Stimulated activated effector memory CD8-positive, alpha-beta T cell treated with anti-CD3 and anti-CD28 coated beads, Interleukin-12 subunit alpha, Interleukin-12 subunit beta, amount 100 ng/mL, for 72 hours (primary cell): ENCODE measurements at places on chromosomes 11 and 22.
A peak's percentile ranks its signal among the peaks of the same experiment; 100 is the strongest.

DNA sequence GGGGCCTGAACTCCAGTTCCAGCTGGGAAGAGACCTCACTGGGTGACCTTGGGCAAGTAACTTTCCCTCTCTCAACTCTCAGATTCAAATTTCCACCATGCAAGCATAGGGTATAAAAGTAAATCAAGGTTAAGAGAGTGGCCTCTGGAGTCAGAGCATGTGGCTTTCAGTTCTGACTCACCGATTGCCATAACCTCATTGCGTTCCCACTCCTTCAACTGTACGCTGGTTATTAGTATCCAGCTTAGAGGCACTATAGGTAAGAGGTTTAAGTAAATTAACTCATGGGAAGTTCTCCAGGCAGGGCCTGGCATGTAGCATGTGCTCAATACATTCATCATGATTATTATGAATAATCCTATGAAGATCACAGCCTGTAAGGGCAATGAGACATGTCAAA is 88.3 kb downstream of the FBXO7 start:
- DNase-seq, result no peak

DNA sequence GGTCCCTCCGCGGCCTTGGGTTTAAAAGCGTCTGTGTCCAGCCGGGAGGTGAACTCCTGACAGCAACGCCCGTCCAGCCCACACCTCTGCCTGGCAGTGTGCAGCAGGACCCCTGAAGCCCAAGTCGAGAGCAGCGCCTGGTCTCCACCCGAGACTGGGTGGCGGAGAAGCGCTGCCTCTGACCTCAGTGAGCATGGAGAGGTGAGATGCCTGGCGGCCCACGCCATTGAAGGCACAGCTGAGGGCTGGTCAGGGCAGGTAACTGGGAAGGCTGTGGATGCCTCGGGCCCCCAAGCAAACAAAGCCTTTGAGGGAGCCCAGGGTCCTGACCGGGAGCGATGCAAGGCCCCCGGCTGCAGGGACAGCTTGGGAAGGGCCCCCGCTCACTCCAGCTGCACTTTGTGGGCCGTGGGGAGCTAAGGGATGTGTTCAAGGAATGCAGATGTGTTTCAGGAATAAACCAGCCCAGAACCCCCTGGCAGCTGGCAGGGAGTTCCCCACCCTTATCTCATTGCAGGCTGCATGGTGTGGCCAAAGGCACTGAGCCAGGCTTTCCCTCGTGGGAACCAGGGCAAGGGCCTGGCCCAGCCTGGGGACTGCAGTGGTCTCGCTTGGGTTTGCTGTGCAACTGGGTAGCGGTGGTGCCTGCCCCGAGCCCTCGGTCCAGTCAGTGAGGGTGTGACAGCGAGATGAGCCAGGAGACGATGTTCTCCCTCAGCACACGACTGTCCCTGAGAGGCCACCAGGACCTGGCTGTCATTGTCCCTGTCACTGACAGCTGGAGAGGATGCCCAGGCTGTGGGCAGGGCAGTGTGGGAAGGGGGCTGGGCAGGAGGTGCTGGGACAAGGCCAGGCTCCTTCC is 92.5 kb downstream of the WNT7B start:
- DNase-seq, result no peak

DNA sequence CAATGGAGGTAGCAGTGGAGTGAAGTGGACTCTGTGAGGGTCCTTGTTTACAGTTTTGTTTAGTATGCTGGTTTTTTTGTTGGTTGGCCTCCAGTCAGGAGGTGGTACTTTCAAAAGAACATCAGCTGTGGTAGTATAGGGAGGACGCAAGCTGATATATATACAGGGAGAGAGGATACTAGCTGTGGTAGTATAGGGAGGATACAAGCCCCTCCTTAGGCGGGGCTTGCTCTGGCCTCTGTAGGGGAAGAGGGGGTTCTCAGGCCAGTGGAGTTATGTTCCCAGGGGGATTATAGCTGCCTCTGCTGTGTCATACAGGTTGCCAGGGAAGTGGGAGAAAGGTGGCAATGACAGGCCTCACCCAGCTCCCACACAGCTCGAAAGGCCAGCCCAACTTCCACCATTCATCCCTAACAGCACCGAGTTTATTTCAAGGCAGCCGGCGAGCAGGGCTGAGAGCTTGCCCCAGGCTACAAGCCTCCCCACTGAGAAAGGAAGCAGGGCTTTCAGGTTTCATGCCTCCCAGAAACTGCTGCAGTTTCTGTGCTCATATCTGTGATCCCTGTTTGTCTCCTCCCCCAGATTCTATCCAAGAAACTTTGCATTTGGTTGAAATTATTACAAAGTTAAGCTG is 10.4 kb downstream of the OR52E6 start:
- no peak for DNase-seq

DNA sequence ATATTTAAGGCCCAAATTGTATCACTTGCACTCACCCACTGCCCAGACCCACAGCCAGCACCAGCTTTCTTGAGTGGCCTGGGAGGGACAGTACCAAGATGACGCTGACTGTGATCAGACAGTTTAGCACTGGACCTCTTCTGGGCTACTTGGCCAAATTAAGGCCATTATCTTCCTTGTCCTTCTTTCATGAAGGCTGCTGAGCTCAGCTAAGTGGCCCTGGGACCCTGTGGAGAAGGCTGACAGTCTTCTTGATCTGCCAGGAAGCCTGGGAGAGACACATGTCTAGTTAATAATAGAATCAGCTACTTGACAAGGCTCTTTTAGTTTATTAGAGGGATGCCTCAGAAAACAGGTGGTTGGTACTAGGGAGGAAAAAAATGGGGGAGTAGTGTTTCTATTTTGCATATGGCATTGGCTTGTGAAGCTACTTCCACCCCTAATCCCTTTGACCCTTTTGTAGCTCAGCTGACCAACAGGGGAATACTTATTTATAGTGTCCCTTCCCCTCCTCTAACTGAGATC is 127.9 kb upstream of the NTM start:
- no peak for DNase-seq

DNA sequence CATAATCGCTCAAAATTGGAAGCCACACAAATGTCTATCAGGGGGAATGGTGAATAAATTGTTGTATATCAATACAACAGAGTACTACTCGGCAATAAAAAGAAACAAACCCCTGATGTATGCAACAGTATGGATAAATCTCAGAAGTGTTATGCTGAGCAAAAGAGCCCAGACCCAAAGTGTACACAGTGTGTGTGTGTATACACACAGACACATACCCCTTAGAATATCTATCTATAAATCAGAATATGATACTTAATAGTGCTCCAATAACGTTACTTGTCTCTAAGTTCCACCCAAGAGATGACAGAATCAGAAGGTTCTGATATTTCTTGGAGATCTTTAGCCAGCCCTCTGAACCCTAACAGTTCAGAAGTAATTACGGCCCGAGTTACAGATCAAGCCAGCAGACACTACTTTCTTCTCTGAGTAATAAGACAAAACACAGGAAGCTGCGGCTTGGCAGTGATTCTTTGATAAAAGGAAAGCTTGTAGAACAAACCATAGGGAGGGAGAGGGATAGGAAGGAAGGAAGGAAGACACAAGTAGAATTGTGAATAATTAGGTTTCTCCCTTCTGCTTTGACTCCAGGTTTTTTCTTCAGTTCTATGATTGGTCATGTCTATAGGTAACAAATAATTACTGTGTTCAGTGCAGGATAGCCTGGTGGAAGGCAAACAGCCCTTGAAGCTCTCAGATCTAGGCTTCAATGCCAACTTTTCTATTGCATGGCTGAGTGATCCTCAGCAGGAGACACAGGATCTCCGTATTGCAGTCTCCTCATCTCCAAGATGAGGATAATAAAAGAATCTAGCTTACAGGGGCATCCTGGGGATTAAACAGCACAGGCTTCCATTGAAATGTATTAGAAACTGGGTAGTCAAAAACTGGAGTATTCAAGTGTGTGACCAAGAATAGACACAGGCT is 75.6 kb upstream of the TEAD1 start:
- DNase-seq, result no peak

GRCh38 chr22:42717197-42717928 is 3.3 kb downstream of the A4GALT start:
- no peak for DNase-seq

- DNase-seq, result no peak
Measured at GRCh38 chr11:10909141-10909883, 51.5 kb upstream of the ZBED5 start.

DNA sequence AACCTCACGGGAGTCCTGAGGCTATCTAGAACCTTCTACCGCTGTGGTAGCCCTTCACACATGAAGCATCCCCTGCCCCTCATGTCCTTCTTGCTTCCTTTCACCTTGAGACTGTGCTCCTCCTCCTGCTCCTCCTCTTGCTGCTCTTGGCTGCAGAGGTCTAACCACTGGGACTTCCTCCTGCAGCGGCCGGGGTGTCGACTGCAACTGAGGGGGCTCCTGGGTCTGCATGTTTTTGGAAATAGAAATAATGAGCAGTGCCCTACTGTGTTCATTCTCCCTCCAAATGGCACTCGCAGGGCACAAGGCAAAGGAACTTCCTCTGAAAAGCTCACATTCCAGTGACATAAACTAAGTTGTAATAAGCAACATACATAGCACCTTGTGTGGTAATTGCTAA is 14.8 kb downstream of the PIWIL3 start:
- DNase-seq, result no peak

GRCh38 chr22:41198027-41198580 is 7.0 kb upstream of the L3MBTL2 start:
- peak; percentile 62 for DNase-seq
